ENCODE measurements at places on chromosomes 7 and 10.

- DNase-seq: no peak
Measured at GRCh38 chr10:83253011-83253671, 886.2 kb upstream of the GHITM start.

DNA sequence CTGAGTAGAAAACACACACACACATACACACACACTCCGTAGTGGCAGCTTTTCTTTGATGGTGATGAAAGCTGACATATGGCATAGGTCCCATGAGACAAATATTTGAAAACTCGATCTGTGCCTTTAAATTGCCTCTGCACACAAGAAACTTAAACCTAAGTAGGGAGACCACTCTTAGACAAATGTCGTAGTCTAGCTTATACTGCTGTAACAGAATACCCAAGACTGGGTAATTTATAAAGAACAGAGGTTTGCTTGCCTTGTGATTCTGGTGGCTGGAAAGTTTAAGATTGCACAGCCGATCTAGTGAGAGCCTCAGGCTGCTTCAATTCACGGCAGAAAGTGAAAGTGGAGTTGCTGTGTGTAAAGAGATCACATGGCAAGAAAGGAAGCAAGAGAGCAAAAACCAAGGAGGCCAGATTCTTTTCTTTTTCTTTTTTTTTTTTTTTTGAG, 489.4 kb upstream of the SORCS1 start:
- no peak for DNase-seq

- no peak for DNase-seq
Measured at GRCh38 chr10:69721690-69722310, 79.9 kb upstream of the COL13A1 start.

DNA sequence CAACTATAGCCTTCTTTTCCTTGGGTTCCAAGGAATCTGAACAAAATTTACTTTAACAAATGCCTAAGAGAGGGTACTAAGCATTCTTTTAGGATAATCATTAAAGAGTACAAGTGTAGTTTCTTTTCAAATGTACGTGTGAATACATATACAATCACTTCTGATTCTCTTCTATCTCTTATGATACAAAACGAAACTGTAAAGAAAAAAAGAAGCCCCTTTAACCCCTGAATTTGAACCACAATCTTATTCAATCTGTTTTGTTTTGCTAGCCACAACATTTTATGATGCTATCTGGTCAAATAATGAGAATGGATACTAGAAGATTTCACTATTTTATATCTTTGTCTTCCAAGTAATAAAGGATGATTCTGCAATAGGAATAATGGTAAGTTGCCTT, 48.7 kb downstream of the SIRT1 start:
- DNase-seq: no peak

- DNase-seq: no peak
Measured at GRCh38 chr7:22944510-22944909, 69.4 kb downstream of the HYCC1 start.

- no peak for DNase-seq
Measured at GRCh38 chr10:108465871-108466641, 1301.5 kb upstream of the SORCS1 start.

- no peak for DNase-seq
Measured at GRCh38 chr10:26269754-26270153, 53.2 kb downstream of the GAD2 start.

- no peak for DNase-seq
Measured at GRCh38 chr7:130494431-130494858, 2.6 kb downstream of the MEST start.

GRCh38 chr10:81875467-81876252, 666 bp downstream of the NRG3 start:
- no peak for DNase-seq

DNA sequence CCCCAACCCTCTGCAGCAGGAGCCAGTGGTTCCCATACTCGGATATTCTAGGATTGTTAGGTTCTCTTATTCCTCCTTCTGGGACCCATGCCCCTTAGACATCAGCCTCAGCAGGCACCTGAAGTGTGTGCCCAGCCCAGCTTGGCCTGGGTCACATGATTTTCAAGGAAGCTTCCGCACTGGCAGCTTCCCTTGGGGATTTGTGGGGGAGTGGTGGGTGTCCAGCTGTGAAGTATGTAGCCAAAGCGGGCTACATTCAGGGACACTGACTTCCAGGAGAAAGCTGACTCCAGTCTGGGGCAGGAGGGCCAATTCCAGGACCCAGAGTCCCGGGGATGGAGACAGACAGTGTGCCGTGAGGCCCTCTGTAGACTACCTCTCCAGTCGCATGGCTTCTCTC, 1.3 kb downstream of the LDB1 start:
- DNase-seq: no peak

DNA sequence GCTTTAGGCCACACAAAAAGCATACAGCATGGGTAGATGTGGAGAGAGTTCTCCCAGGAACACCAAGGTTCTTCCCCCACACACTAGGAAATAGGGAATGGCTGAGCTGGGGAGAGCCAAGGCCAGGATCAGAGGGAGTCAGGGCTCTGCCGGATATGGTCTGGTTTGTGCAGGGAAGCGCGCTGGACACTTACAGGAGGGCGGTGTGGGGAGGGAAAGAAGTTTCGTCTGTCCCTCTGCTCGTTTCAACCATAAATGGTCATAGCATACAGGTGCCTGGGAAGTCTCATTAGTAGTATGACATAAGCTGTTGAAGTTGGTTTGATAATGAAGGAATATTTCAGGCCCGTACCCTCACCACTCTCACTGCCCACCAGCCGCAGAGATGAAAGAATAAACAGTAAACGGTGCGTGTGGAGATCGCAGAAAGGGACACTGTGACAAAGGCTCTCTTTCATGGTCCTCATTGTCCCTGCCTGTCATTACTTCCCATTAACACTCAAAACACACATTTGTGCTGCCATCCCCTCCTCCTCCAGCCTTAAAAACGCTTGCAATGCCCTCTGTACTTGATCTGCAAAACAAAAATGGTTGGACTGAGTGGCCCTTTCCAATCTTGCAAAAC, 207.2 kb downstream of the CELF2 start:
- no peak for DNase-seq

GRCh38 chr10:128178302-128178958, 52.2 kb upstream of the MKI67 start:
- DNase-seq: no peak

- DNase-seq: no peak
Measured at GRCh38 chr10:15052121-15052520, 8.4 kb downstream of the OLAH start.
